Activated T-helper 1 cell treated with anti-CD3 and anti-CD28 coated beads, Interleukin-12 subunit alpha, Interleukin-12 subunit beta, Interleukin-2, Interleukin-4 antibody, amounts not matched to agents 30 ng/mL and 10 ng/mL and 1 ng/mL, durations not matched to agents 14 hours and 24 hours and 36 hours (primary cell): ENCODE measurements at places on chromosomes 1 and 21. TPM values are rescaled to one million over a fixed set of nuclear protein-coding genes. Genes with fewer than 3 reads are reported as not detected.

Gene NECTIN4
- not detected in 2 replicates for total RNA-seq

Gene DDR2
- 0.44 and 0.66 TPM in 2 replicates for total RNA-seq

Gene RUSC1
- 28.7 and 34.7 TPM in 2 replicates for total RNA-seq

Gene CFAP74
- not detected in 2 replicates for total RNA-seq

Gene ABCA4
- 0.29 TPM in 1 of 2 replicates, not detected in the other for total RNA-seq

Gene BRWD1
- total RNA-seq, result 34.7 and 38.1 TPM in 2 replicates

Gene TNFSF4
- 2.6 and 3.1 TPM in 2 replicates for total RNA-seq

Gene TNFRSF25
- 151 and 158 TPM in 2 replicates for total RNA-seq

Gene AGO3
- total RNA-seq, result 26.1 and 33.6 TPM in 2 replicates

Gene FAM151A
- total RNA-seq, result not detected in 2 replicates

Gene SH2D5
- 0.08 and 0.15 TPM in 2 replicates for total RNA-seq

Gene CNKSR1
- total RNA-seq, result 4.2 and 4.7 TPM in 2 replicates

Gene C1QA
- total RNA-seq, result not detected in 2 replicates

Gene KCNE1
- total RNA-seq, result 0.41 and 0.51 TPM in 2 replicates

Gene TACSTD2
- not detected in 2 replicates for total RNA-seq

Gene USP48
- total RNA-seq, result 88.7 and 97.1 TPM in 2 replicates

Gene C1orf210
- not detected in 2 replicates for total RNA-seq

Gene MPC2
- total RNA-seq, result 33.7 and 36.9 TPM in 2 replicates

Gene FCRLA
- not detected in 2 replicates for total RNA-seq

Gene PPP1R12B
- 11.1 and 15.8 TPM in 2 replicates for total RNA-seq

Gene NBPF6
- 0.13 and 0.47 TPM in 2 replicates for total RNA-seq

Gene JAM2
- 0.29 TPM in 2 replicates for total RNA-seq

Gene CHIA
- not detected in 2 replicates for total RNA-seq

Gene AMY1C
- total RNA-seq, result not detected in 2 replicates

Gene CCDC17
- total RNA-seq, result 2.5 and 2.8 TPM in 2 replicates

Gene KLHL12
- total RNA-seq, result 24.9 and 25.5 TPM in 2 replicates

Gene FABP3
- total RNA-seq, result not detected in 2 replicates

Gene AMY1B
- total RNA-seq, result not detected in 2 replicates

Gene PDC
- total RNA-seq, result not detected in 2 replicates

Gene SPATA1
- total RNA-seq, result 1.2 and 1.3 TPM in 2 replicates

Gene FBXO42
- 17.1 and 19.1 TPM in 2 replicates for total RNA-seq

Gene C1QB
- total RNA-seq, result not detected in 2 replicates

Gene IFFO2
- 31.8 and 32.6 TPM in 2 replicates for total RNA-seq

Gene HOOK1
- 1.8 and 2.4 TPM in 2 replicates for total RNA-seq

Gene SYT14
- not detected in 2 replicates for total RNA-seq

Gene NUCKS1
- 146 and 147 TPM in 2 replicates for total RNA-seq
